ENCODE measurements at places on chromosomes 7 and 10.

DNA sequence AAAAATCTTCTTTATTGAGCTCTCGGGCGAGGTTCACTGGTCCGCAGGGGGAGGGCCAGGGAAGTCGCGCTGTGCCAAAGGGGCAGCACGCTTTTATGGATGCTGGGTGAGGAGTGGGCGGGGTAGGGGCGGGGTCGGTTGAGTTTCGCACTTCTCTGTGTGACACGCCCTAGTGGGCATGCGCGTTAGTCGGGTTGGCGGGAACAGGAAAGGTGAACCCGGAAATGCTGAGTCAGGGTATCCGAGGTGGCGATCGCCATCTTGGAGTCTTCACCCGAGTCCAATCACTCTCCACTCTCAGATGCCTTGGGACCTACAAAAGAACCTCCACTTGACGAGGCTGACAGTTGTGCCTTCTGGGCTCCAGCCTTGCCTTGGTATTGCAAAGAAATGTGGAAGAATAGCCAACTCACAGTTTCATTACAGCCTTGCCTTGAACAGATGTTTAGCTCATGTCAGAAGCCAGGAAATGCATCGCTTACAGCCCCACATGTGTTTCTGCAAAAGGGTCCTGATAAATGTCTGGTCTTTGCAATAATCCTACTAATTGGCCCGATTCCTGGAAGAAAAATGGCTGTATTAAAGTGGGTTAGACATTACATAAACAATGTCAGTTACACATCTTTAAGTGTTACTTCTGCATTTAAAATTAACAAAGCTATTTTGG, 64.1 kb downstream of the AHR start:
- DNase-seq, result no peak

DNA sequence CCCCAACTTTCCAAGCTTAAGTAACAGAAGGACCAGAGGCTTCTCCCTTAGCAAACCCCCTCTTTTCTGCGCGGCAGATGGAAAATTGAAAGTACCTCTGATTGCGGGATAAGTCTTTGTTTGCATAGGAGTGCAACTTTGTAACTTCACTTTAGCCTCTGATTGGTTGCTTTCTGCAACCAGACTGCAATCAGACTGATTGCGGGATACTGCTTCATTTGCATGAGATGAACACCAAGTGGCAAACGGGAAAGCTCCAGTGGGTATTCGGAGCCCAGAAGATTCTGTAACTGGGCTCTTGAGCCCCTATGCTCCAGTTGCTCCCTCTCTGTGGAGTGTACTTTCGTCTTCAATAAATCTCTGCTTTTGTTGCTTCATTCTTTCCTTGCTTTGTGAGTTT, 260.6 kb downstream of the BAMBI start:
- no peak for DNase-seq

DNA sequence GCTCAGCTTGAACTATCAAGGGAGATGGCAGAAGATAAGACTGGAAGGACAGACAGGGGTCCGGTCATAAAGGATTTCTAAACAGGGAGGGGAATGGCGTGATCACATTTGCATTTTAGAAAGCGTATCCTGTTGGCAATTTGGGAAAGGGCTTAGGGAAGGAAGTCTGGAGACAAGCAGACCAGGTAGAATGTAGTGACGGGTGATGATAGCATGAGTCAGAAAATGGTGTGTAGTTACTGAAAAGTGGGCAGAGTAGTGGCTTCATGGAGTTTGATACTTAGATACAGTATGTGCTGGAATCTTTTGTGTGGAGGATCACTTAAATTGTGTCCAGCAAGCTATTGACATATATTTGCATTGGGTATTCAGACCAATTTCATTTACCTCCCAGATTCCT, 61.2 kb downstream of the LRGUK start:
- no peak for DNase-seq

- no peak for DNase-seq
Observed at GRCh38 chr10:129949891-129950291, 14.2 kb downstream of the EBF3 start.

DNA sequence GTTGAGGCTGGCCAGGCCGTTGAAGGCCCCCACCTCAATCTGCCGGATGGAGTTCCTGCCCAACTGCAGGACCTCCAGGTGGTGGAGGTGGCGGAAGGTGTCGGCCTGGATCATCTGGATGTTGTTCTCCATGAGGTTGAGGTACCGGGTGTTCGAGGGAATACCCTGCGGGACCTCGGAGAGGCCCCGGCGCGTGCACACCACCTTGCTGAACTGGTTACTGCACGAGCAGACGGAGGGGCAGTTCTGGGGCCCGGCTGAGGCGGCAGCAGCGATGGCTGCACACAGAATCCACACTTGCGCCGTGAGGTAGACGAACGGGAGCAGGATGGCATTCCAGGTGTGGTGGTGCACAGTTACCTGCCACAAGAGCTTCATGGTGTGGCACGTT, 979 bp downstream of the LRRC4 start:
- DNase-seq, result no peak

- no peak for DNase-seq
Observed at GRCh38 chr7:128006550-128007302, 24.5 kb downstream of the LRRC4 start.

DNA sequence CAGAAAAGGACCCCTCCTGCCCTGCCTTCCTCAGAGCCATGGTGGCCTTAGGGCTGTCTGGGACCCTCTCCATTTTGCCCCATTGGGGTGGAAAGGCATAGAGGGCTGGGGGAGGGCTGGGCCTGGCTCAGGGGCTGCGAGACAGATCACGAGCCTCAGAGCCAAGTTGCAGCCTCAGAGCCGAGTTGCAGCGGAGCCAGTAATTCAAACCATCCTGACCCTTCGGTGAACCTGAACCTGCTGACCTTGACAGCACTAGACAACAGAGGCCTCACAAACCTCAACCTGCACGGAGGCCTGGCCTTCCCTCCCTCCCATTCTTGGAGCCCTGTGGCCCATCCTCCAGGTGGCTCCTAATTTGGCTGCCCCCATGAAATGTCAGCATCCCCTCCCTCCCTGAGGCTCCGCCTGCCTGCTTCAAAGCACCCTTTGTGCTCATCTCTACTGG, 45.4 kb downstream of the PAX2 start:
- no peak for DNase-seq

Measured in astrocyte of the spinal cord (primary cell).